CD4-positive, alpha-beta T cell treated with Interleukin-6 for 4 hours (primary cell): ENCODE measurements at places on chromosomes 5 and 9.

DNA sequence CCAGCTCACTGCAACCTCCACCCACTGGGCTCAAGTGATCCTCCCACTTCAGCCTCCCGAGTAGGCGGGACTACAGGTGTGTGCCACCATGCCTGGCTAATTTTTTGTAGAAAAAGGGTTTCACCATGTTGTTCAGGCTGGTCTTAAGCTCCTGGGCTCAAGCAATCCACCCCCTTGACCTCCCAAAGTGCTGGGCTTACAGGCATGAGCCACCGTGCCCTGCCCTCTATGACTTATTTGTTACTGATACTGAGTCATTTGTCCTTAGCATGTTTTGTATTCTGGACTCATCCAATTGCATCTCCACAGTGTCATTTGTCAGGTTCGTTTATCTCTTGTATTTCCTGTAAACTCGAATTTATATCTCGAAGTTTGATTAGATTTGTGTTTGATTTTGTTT is 2.7 kb upstream of the ITK start:
- DNase-seq: peak; percentile 41

DNA sequence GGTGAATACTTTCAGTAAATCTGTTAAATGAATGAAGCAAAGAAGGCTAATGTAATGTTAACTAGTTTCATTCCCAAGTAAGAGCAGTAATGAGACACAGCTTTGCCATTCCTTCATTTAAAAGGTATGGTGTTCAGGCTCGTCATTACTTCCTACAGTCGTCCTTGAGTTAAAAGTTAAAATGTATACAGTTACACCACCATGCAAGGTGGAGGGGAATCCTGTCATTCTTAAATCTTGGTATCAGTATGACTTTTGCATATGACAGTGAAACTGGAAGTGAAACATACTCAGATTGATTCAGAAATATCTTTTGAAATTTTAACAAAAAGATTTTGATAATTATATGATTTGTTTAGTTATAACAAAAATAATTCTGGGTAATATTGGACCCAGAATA is 25.9 kb downstream of the MTRR start:
- DNase-seq: no peak

DNA sequence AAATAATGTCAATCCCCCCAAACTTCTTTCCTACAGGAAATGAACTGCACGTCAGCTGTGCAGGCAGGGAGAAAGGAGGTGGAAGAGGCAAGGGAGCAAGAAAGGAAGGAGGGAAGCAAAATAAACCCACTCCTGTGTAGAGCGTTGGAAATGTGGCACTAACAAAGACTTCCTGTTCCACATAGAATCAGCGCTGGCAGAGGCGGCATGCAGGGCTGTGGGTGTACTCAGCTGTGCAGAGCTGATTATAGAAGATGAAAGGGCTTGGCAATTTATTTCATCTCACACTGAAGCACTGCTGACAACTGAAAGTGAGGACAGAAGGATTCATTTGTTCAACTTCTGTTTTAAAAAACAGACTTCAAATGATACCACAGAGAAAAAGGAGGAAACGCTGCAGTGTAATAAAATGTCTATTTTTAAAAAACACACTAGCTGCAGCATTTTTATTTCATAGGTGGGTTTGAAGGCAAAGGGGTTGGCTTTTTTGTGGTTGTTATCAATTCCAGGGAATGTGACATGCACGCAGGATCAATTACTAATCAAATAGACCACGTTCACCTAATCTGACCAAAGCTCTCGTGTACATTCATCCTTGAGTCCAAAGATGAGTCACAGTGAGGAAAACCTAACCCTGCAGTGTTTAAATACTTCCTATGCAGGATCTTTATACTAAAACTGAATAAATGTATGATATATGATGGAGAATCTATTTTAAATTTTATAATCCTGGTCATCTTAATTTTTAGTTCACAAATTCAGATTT is 583.5 kb downstream of the ZNF608 start:
- no peak for DNase-seq

DNA sequence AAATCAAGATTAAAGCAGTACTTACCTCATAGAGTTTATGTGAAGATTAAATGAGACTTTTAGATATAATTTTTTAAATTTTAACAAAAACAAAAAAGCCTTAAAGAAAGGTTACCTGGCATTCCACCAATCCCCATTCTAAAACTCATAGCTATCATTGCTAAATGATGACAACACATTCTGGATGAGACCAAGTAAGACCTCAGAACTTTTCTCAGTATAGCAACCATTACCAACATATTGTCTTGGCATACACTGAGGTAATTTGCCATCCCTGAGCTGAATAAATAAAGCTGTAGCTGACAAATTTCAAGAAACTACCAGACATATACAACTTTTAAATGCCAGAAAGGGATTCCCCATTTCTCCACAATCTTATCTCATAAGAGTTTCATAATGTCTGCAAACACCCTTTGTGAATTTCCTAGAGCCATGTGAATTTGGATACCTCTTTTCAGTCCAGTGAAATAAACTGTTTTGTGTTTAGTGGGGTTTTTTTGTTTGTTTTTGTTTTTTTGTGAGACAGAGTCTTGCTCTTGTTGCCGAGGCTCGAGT is 29.5 kb downstream of the RANBP3L start:
- DNase-seq: no peak

DNA sequence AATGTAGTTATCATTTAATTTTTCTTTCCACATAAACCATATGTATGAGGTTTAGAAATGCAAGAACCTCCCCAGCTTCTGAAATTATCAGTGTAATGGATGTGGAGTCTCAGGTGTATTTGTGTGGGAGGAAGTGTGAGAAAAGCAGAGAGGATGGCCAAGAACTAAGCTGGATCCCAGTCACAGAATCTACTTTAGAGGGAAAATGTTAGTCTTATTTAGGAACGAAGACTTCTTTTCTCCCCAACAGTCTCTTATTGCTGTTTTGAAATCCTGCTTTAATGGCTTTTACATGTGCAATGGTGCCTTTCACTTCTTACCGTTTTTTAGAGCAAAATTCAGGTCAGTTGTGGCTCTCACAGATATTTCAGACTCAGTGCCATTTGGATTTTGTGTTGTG is 3.0 kb downstream of the EQTN start:
- DNase-seq: no peak

GRCh38 chr9:87431837-87432236 is 65.8 kb upstream of the DAPK1 start:
- no peak for DNase-seq

- no peak for DNase-seq
Measured at GRCh38 chr5:80282054-80282453, 26.2 kb upstream of the SERINC5 start.

DNA sequence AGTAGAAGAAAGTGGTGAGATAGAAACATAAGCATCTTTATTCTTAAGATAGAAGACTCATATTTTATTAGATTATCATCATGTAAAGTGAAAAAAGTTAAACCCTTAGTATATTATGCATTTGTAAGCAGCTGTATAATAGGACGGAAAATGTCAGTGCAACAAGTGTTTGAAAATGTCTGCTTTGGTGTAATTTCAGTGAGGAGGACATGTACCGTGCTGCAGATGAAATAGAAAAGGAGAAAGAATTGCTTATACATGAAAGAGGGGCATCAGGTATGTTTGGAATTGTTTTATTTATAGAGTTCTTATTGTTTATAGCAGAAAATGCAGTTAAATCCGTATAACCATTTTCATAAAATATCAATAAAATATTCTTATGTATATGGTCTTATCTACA is 8.9 kb downstream of the OTULIN start:
- DNase-seq: no peak

GRCh38 chr5:41842777-41843176 is 27.4 kb downstream of the OXCT1 start:
- no peak for DNase-seq

GRCh38 chr5:51047369-51047768 is 335.9 kb upstream of the ISL1 start:
- no peak for DNase-seq

- DNase-seq: no peak
Measured at GRCh38 chr5:59079622-59080620, 497.0 kb downstream of the RAB3C start.

- DNase-seq: no peak
Measured at GRCh38 chr5:143011585-143011984, 241.4 kb downstream of the ARHGAP26 start.

- DNase-seq: no peak
Measured at GRCh38 chr9:14198047-14198840, 115.7 kb downstream of the NFIB start.

- no peak for DNase-seq
Measured at GRCh38 chr9:108816037-108816436, 39.7 kb downstream of the ACTL7B start.

DNA sequence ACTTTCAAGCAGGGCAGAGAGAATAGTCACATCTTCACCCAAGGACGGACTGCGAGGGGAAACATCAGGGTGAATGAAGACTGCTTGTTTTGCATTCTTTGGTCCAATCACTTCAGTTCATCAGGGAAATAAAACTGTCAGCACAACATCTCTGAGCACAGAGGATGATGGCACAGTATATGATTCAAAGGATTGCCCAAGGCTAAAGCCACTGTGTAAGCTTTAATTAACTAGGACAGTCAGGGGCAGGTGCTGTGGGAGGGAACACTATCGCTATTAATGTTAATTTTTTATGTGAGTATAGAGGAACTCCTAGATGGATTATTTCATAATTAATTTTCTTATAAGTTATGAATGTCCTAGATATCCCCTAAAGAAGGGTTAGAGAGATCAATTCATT is 112.1 kb downstream of the BASP1 start:
- no peak for DNase-seq

DNA sequence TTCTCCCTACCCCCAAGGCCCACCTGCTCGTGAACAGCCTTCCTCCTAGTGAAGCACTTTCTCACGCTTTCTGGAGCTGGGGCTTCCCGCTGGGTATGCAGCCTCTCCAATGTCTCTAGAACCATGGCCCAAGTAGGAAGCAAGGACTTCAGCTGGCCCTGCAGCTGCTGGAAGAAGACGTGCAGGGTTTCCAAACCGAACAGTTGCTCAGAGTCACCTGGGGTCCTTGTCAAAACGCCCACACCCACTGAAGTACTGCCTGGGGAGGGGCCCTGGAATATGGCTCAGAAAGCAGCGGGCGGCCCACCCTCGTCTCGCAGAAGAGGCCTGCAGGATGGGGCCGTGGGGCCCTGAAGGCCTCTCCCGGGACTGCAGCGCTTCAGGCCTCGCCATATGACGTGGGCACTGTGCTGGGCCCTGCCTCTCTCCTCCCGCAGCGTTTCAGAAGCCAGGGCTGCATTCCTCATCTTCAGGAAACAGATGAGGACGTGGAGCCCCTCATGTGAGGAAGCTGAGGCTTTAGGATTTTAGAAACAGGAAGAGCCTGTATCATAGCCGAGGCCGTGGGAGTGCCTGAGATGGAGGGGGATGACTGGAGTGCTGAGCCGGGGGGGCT is 116.0 kb upstream of the LMX1B start:
- DNase-seq: no peak

- no peak for DNase-seq
Measured at GRCh38 chr9:80995759-80996158, 693.6 kb downstream of the TLE1 start.

DNA sequence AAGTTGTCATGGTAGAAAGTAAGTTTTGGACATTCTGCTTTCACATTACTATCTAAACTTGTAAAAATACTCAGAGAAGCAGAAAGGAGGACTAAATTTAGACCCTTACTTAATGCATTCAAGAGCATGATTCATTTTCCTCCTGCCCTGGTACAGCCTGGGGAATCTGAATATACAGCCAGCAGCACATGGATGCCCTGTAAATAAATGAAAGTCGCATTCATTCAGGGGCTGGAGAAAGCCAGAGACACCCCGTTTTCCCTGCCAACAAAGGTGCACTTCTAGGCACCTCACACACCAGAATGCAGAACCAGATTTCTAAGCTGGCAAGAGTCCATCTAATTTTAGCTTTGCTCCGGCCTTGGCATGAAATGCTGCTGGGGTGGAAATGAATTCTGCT is 172.7 kb upstream of the KLF9 start:
- DNase-seq: no peak

- peak; percentile 2 for DNase-seq
Measured at GRCh38 chr5:132528866-132529634, 14.3 kb downstream of the IL5 start.

- no peak for DNase-seq
Measured at GRCh38 chr5:168073991-168074800, 217.2 kb upstream of the WWC1 start.

DNA sequence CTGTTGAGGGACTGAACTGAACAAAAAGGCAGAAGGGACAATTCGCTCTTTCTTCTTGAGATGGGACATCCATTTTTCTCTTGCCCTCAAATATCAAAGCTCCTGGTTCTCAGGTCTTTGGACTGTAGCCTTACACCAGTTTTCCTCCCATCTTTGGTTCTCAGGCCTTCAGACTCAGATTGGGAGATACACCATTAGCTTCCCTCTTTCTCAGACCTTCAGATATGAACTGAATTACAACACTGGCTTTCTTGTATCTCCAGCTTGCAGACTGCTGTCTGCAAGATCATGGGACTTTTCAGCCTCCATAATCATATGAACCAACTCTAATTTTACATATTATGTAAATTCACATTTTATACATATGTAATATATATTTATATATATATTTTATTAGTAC is 12.6 kb upstream of the CCNG1 start:
- no peak for DNase-seq

DNA sequence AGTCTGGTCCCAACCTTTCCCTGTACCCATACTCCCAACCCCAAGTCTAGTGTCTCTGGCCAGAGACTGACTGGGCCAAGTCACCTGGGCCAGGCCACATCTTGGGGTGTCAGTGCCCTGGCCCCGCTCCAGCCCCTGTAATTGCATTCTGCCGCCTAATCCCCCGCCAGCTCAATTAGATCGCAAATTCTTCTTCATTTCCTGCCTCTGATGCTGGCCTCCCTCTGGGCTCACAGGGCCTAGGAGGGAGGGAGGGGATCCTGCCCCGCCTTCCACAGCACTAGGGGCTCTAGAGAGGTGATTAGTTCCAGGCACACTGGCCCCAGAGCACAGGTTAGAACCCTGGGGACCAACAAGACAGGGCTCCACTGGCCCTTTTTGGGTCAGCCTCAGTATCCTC is 5.5 kb downstream of the CXXC5 start:
- no peak for DNase-seq

GRCh38 chr5:172717481-172718195 is 53.4 kb downstream of the DUSP1 start:
- DNase-seq: no peak

DNA sequence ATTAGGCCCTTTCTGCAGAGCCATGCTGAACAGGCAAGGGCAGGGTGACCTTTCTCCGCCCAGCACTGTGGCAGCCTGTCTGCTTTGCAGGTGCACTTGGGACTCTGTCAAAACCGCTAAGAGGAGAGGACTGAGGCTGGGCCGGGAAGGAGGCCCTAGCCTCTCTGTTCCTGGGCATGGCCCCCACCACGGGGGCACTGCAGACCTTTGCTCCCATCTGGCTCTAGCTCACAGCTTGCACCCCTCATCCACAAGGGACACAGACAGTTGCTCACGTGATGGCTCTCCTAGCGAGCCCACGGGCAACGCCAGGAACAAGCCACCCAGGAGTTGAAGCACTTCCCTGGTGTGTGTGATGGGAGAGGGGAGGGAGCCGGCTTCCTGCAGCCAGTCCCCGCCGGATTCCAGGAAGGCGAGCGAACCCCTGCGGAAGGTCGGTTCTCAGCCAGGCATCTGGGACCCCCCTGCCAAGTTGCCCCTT is 43.0 kb upstream of the FCN1 start:
- DNase-seq: no peak
